GM12878 (cell line): ENCODE measurements at places on chromosomes 6 and 20. TPM values are rescaled to one million over a fixed set of nuclear protein-coding genes. Genes with fewer than 3 reads are reported as not detected.

DNA sequence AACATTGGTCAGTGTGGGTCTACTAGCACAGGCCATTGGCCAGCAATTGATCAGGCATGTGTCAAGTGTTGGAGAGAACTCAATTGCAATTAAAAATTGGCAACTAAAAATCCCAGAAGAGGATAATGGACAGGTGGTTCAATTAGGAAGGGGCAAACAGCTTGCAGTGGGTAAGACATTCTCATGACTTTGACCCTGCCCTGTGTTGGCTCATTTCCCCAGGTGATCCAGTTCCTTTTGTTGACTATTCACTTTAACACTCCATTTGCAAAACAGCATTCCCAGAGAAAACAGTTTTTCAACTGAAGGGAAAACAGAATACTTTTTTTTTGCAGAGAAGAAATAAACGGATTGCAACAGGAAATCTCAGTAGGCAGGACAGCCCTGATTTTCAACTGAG lies 28.9 kb upstream of the SCGN start:
- DNase-seq: no peak
- no peak overlapping the region for H3K27ac ChIP-seq
- no peaks in the 10 kb centered on the region for H3K36me3 ChIP-seq
- H3K27me3 ChIP-seq: no peaks in the 10 kb centered on the region
- H3K4me3 ChIP-seq: no peak overlapping the region

DNA sequence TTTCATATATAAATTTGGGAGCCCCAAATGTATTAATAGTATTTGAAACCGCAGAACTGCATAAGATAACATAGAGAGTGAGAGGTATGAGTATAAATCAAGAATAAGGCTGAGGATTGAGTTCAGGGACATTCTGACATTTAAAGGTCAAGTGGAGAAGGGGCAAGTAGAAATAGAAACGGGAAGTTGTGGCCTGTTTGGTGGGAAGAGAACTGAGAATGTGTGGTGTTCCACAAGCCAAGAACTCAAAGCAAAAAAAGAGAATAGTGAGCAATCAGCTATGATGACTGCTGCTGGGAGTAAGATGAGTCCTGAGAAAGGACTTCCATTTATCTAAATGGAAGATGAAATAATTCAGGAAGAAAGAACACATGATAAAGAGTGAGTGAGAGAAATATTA lies 418.4 kb downstream of the CD109 start:
- H3K4me1 ChIP-seq: no peaks in the 10 kb centered on the region
- no peak overlapping the region for H3K4me3 ChIP-seq
- no peak for DNase-seq
- no peak overlapping the region for H3K27ac ChIP-seq
- no peaks in the 10 kb centered on the region for H3K27me3 ChIP-seq

DNA sequence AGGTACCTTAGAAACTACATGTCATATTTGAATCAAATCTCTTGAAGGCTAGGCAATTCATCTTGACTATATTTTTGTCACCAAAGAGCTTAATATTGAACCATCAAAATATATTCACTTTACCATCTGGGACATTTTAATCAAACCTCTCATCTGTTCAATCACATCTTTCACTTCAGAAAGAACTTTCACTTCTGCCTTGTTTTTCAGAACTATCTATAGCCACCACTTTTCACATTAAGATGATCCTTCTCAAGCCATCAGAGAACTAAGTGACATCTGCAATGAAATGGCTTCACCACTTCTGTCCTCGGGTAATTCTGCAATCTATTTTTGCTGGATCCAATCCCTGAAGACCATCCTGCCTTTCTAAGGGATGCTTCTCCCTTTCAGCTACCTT lies 57.8 kb downstream of the OR2B2 start:
- H3K4me3 ChIP-seq: no peak overlapping the region
- no peak for DNase-seq
- H3K36me3 ChIP-seq: no peaks in the 10 kb centered on the region
- H3K27me3 ChIP-seq: no peaks in the 10 kb centered on the region
- H3K27ac ChIP-seq: no peak overlapping the region

DNA sequence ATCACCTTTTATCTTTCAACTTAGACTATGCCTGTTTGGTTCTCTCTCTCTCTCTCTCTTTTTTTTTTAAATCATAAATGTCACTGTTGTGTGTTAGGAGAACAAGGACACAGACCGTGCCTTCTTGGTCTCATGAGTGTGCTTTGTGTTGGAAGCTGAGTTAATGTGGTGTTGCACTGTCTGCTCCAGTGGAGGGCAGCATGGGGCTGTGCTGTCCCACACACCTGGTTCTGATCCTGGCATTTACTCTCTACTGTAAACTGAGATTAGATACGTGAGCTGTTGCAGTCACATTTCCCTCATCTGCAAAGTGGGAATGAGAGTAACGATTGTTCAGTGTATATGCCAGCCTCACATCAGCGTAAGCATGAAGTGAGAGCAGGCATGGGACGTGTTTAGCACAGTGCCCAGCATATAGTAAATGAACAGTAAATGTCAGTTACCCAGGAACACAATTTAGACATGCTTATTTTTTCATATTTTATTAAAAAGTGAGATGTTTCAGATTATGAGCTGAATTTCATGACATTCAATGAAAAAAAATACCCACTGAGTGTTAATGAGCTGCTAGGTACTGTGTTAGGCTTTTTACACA lies 161.1 kb downstream of the FARS2 start:
- H3K27ac ChIP-seq: no peak overlapping the region
- DNase-seq: no peak
- H3K4me1 ChIP-seq: no peaks in the 10 kb centered on the region

BFSP1 gene
- 0.13 TPM in 2 replicates for total RNA-seq
